Chondrocyte (in vitro differentiated cells): ENCODE measurements at places on chromosomes 12 and 14. TPM values are rescaled to one million over a fixed set of nuclear protein-coding genes. Genes with fewer than 3 reads are reported as not detected.

GRCh38 chr12:108478611-108479206 lies 36.4 kb upstream of the FICD start:
- DNase-seq = no peak

- DNase-seq = peak; percentile 77
These were observed 36.8 kb upstream of the PLEKHG6 start for GRCh38 chr12:6273541-6274230.

- no peak for DNase-seq
These were observed 3.2 kb downstream of the ANO2 start for GRCh38 chr12:5941907-5942306.

DNA sequence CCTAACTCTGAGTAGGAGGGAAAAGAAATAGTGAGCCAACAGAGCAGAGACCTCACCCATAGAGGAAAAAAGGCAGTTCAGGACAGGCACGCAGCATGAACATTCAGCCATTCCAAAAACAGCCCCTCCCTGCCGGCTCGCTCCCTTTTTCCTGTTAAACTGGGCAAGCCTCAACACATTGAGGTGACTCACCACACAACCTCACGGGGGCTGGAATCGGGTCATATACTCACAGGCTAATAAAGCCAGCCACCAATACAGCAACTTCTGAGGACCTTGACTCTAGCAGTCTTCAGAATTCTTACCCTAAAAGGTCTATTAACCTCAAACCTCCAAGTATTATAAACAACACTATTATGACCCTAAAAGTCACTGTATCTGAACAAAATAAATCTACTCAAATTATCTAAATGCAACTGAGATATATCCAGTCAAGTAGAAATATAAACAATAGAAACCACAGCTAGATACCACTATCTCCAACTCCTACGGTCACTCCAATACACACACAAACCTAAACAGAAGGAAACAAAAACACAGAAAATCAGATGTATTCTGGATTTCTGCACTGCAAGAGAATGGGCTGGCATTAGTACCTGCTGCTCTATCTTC lies 6.3 kb downstream of the YBX3 start:
- DNase-seq = peak; percentile 86

DNA sequence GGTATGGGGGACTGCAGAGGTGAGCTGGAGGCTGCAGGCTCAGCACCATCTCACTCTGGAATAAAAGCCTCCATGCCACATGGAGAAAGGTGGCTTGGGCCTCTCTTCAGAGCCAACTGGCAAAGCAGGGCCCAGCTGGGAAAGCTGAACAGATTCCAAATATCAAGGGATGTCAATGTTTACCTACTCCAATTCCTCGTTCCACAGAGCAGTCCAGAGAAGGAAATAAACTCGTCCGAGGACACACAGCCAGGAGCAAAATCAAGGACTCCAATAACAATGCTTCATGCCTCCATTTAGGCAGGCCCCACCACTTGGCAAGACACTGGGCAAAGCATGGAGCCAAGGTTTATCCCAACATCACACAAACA lies 36.3 kb upstream of the PNMA1 start:
- DNase-seq = no peak

DNA sequence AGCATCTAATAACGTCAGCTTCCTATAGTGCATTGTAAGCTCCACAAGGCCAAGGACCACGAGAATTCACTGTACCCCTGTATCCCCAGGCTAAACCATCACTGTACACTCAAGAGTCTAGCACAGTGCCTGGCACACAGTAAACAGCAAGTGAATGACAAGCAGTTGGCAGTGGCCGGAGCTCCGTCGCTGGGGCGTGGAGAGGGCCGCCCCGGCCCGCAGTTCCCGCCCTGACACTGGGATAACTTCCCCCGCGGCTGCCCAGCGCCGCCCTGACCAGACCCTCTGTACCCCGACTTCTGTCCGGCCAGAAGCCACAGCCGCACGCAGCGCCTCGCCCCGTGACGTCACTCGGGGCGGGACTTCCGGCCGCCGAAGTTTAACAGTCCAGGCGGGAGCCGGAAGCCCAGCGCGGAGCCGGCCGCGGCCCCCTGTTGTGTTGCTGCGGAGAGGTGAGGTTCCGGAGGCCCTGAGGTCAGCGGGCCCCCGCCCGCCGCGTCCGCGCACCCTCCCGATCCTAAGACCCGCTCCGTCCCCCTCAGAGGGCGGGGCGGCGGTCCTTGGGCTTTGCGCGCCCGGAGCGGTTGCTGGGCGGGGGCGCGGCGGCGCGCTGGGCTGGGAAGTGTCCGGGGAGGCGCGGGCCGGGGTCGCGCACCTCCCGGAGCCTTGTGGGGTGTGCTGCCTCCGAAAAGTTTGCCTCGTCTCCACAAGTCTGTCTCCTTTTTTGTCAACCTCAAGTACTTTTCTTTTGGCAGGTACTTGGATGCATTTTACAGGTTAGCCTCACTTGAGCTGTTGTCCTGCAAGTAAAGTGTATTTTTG lies at the start of gene NEDD1:
NEDD1 (plus strand) TSS at position 409 of the 822 bp plus-strand sequence. CDS start 2,503 bp downstream, outside the sequence.
- DNase-seq = peak; percentile 92

GRCh38 chr12:8709124-8709830 lies 11.5 kb downstream of the RIMKLB start:
- DNase-seq = no peak

DNA sequence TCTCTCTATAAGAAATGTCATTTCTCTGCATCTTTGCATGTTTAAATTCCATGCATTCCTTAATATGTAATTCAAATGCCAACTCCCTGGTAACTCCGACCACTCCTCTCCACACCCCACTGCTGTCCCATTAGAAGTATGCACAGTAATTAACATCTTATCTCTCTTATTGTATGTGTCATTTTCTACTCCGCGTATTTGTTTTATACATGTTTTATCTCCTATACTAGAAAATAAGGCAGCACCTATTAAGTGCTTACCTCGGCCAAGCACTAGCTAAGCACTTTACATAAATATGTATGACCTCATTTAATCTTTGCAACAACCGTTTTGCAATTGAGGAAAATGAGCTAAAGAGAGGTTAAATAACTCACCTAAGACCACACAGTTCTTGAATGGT lies 469.8 kb downstream of the BCAT1 start:
- DNase-seq = no peak

GRCh38 chr12:64027311-64027710 lies 182.8 kb downstream of the SRGAP1 start:
- DNase-seq = no peak

DNA sequence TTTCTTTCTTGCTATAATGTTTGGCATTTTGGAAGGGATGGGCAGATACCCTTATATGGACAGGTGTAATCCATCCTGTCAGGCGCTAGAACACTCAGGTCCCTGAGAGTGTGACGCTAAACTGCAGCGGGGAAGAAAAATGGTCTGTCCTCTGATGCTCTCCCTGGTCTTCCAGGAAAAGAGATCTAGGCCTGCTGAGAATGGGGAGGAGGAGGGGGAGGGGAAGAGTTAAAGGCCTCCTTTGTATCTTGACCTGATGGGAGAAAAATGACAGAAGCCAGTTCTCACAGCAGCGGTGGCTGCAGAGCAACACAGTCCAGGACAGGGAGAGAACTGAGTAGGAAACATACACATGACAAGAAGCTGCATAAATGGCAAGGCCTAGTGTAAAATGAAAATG lies 61.1 kb downstream of the RPS6KA5 start:
- DNase-seq = no peak

The JAG2 gene
- total RNA-seq = 8.3 to 18.2 TPM (median 16.8 TPM) in 3 replicates

The OR4E2 gene
- not detected in 3 replicates for total RNA-seq

The AKAP3 gene
- total RNA-seq = 0.26 to 0.65 TPM (median 0.57 TPM) in 3 replicates

The DENR gene
- 46.3 to 57.6 TPM (median 49.6 TPM) in 3 replicates for total RNA-seq

The DDN gene
- 0.10 to 0.74 TPM (median 0.72 TPM) in 3 replicates for total RNA-seq

The MSRB3 gene
- total RNA-seq = 104 to 160 TPM (median 158 TPM) in 3 replicates

The SINHCAF gene
- 26.9 to 34.8 TPM (median 32.5 TPM) in 3 replicates for total RNA-seq
